ENCODE measurements at places on chromosomes 12 and 14. TPM values are rescaled to one million over a fixed set of nuclear protein-coding genes. Genes with fewer than 3 reads are reported as not detected.

ACTN1 gene
- 178 TPM for total RNA-seq

DEPDC4 gene
- total RNA-seq, result 1.1 TPM

ANO4 gene
- 0.08 TPM for total RNA-seq

PAWR gene
- total RNA-seq, result 98.7 TPM

APOF gene
- not detected for total RNA-seq

TGM1 gene
- total RNA-seq, result 1.6 TPM

PSMC6 gene
- 57.9 TPM for total RNA-seq

TSHR gene
- total RNA-seq, result not detected

SLC39A5 gene
- total RNA-seq, result not detected

ADAMTS20 gene
- not detected for total RNA-seq

AHNAK2 gene
- total RNA-seq, result 174 TPM

EPS8 gene
- 150 TPM for total RNA-seq

SRGAP1 gene
- total RNA-seq, result 2.6 TPM

ZNF891 gene
- total RNA-seq, result 0.94 TPM

ADCY6 gene
- total RNA-seq, result 56.6 TPM

DYRK4 gene
- total RNA-seq, result 23.2 TPM

MANSC1 gene
- 1.8 TPM for total RNA-seq

CLEC4A gene
- total RNA-seq, result not detected

SELPLG gene
- total RNA-seq, result 0.68 TPM

RAD51AP1 gene
- total RNA-seq, result 0.23 TPM

LIN7A gene
- 1.5 TPM for total RNA-seq

RASAL1 gene
- not detected for total RNA-seq

CPNE6 gene
- not detected for total RNA-seq

LAG3 gene
- not detected for total RNA-seq

SERPINA10 gene
- total RNA-seq, result not detected

HAL gene
- 0.47 TPM for total RNA-seq

PGF gene
- total RNA-seq, result 29.3 TPM

TMTC1 gene
- total RNA-seq, result 115 TPM

SPTLC2 gene
- 14.4 TPM for total RNA-seq

SYCP3 gene
- total RNA-seq, result 0.08 TPM

MNAT1 gene
- 11.9 TPM for total RNA-seq

GARIN6 gene
- total RNA-seq, result not detected

All from smooth muscle cell of the coronary artery (primary cell).